ENCODE measurements at places on chromosomes 1 and 21.

DNA sequence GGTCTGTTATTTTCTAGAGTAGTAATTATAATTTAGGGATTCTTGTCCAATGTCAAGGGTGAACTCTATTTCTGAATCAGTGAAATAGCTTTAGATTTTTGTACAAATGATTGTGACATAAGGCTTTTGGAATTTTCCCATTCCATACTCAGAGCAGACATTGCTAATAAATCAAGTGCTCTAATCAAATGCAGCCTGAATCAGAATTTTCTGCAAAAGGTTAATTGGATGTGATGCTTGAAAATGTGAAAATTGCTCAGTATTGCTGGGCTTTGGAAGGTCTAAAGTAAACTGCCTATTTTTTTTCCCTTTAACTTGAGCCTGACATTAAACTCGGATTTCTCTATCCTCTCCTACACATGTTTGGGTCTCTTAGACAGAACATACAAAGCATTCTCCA lies 23.2 kb downstream of the SGIP1 start:
- DNase-seq: no peak

GRCh38 chr21:37575580-37575979 lies 209.0 kb downstream of the DYRK1A start:
- DNase-seq: no peak

GRCh38 chr1:56448529-56449300 lies 130.6 kb downstream of the PLPP3 start:
- DNase-seq: no peak

DNA sequence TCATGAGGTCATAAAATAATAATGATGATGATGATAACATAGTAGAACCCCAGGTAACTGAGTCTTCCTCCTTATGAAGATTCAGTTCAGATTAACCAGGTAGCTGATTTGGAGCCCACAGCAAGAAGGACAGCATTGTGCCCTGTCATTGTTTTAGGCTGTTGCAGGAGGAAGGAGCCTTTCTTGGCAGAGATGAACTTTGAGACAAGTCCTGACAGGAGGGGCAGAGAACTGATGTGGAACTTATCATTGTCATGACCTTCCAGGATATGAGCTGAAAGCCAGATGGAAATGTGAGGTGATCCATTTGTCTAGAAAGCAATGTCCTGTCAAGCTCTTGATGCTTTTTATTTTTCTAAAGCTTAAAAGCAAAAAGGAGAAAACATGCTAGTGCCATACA lies 132.6 kb upstream of the COA6 start:
- no peak for DNase-seq

DNA sequence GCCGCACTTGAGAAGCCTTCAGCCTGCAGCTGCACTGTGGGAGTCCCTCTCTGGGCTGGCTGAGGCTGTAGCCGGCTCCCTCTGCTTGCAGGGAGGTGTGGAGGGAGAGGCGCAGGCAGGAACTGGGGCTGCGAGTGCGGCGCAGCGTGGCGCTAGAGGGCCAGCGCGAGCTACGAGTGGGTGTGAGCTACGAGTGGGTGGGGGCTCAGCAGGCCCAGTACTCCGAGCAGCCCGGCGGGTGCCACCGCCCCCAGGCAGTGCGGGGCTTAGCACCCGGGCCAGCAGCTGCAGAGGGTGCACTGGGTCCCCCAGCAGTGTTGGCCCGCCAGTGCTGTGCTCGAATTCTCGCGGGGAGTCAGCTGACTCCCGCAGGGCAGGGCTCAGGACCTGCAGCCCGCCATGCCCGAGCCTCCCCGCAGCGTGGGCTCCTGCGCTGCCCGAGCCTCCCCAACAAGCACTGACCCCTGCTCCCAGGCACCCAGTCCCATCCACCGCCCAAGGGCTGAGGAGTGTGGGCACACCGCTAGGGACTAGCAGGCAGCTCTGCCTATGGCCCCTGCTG lies 1620.1 kb downstream of the BRINP3 start:
- DNase-seq: no peak

- no peak for DNase-seq
Observed at GRCh38 chr1:45886229-45886628, 82.8 kb downstream of the MAST2 start.

DNA sequence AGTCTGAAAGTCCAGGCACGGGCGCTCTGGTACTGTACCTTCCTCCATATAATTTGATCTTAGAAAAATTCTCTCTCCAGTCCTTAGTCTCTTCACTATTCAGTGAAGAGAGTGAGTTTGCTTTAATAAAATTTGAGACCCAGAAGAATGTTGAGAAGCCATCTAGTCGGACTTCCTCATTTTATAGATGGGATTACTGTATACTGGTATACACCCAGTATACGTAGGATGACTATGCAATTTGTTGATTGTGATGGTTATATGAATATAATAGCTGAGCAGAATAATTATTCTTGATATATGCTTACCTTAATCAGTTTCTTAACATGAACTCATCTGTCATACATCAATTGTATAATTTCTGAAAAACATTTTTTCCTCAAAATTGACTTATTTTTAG lies 328.0 kb upstream of the B3GALT2 start:
- no peak for DNase-seq

GRCh38 chr1:46130606-46131005 lies 1.8 kb downstream of the PIK3R3 start:
- DNase-seq: no peak

DNA sequence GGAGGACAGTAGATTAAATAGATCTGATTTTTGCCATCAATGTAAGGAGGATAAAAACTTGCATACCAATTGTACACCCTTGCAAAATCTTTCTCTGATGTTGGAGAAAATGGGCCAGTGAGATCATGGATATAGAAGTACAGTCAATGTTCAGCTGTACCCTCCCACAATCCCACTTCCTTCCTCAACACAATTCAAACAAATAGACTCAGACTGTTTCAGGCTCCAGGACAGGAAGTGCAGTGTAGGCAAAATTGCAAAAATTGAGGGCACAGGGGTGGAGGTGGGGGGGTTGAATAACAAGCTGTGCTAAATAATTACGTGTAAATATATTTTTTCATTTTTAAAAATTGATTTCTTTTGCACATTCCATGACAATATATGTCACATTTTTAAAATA lies 3.9 kb upstream of the IFI44 start:
- DNase-seq: no peak

DNA sequence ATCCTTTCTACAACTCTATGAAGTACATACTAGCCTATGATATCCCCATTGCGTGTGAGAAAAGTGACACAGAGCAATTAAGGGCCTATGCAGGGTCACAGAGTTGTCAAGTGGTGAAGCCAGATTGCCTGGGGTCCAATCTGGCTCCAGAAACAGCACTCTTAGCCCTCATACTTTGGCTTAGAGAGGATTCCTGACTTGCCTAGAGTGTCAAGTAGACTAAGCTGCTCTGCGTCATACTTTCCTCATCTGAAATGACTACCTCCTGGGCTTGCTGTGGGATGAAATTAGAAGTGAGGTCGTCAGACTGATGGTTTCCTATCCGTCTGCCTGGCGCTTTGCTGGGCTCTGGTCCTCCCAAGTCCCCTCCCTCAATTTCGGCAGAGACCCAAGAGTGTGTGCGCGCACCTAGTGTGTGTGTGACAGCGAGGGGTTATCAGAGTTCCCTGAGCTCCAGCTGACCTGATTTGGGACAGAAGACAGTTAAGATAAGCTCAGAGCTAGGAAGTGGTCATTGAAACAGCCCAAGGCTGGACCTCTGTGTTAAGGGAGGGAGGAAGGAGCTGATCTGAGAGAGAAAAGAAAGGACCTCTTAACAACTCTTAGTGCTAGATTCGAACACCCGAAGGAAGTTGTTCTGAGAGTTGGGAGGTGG lies 5.4 kb upstream of the NUAK2 start:
- no peak for DNase-seq

GRCh38 chr1:204828352-204828850 lies 42.3 kb upstream of the NFASC start:
- DNase-seq: no peak

DNA sequence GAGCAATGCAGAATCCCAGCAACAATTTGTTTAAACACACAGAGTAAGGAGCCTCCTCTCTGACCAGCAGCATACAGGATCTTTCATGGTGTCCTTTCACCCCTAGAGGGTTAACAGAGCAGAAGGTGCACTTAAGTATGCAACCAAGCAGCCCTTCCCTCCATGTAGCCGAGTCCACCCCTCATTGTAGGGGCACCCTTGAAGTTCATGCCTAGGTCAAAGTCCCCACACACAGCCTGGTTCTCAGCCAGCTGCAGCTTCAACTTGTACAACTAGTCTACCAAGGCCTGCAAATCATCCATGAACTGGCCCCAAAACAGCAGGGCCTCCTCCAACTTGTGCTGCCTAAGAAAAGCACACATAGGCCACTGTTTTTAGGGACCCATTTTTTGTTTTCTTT lies 7.0 kb upstream of the BMP8B start:
- no peak for DNase-seq

- DNase-seq: no peak
Observed at GRCh38 chr1:30649321-30649991, 73.9 kb downstream of the MATN1 start.

DNA sequence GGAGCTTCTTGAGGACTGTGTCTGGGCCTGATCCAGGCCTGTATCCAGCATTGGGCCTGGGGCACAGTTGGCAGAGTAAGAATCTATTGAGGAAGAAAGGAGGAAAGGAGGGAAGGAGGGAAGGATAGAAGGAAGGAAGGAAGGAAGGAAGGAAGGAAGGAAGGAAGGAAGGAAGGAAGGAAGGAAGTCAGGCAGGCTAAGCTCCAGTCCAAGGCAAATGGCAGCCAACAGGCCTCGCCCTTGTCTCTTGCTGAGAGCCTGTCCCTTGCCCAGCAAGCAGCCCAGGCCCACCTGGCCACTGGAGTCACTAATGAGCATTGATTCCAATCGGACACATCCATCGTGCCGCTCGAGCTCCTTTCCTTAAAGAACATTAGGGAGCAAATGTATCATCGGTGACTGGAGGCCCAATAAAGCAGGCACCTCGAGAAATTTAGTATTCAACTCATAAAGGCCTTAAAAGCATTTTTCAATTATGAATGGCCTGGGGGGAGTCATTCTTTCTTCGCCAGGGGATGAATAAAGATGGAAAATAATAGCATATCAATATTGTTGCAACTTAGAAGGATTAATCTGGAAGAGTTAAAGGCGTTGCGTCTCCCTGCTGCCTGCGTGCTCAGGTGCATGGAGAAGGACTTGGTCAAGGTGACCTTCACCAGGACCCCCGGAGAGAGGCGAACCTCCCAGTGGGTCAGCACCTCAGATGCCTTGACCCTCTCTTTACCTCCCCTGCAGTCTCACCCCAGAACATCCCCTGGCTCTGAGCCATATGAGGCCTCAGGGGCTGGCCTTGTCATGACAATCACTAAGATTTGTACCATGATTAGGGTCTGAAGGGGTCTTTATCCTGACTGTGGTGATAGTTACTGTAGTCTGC lies 144.5 kb upstream of the RUNX3 start:
- no peak for DNase-seq

- no peak for DNase-seq
Observed at GRCh38 chr1:233282582-233282886, 13.0 kb downstream of the PCNX2 start.

DNA sequence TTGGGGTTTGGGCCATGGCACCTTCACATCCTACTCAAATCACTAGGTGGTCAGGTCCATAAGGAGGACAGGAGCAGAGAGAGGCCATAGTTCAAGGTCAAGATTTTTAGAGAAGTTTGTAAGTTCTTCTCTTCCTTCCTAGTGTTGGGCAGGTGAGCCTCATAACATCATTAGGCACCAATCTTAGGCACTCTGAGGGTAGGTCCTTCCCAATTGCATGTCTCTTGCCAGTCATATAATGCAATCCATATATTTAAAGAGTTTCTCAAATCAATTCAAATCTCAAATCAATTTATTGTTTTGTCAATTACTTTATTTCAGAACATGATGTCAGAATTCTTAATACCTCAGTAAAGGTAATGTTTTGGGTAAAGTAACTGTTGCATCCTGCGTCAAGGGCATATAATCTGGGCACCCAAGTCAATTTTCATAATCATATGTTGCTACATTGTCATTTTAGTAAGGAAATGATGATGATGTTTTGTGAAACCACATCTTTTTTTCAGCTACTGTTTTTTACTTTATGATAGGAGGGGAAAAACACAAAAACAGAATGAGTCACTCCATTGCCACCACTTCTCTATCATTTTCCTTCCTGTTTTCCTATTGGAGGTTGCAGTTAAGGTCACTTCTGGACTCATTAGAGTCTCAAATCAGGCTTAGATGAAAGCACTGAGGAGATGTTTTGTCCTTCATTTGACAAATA lies 122.7 kb downstream of the UCHL5 start:
- DNase-seq: no peak

GRCh38 chr1:233673261-233673946 lies 59.5 kb downstream of the KCNK1 start:
- DNase-seq: no peak

GRCh38 chr1:184903111-184903692 lies 71.1 kb downstream of the NIBAN1 start:
- no peak for DNase-seq

- no peak for DNase-seq
Observed at GRCh38 chr1:63718541-63718970, 55.3 kb upstream of the ROR1 start.

GRCh38 chr1:211965108-211965805 lies 70.1 kb downstream of the INTS7 start:
- no peak for DNase-seq

DNA sequence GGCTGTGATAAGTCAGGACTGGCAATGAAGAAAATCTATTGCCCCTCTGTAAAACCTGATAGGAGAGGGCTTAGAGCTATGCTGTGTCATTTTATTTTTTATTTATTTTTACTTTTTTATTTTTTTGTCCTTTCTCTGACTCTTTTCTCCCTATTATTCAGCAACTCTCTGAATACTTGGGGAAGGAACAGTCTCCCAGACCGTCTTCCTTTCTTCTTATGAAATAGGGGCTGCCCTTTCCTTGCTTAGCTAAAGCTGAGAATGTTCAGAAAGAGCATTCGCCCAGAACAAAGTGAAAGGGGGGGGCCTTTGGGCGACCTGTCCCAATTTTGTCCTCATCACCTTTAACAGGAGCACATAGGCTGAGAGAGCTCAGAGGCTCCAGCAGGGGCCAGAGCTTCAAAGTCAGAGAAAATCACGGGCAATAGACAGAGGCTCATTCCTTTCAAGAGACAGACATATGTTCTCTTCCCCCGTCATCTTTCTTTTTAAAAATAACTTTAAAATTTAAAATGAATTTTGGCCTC lies 80.9 kb downstream of the RNF220 start:
- DNase-seq: no peak

DNA sequence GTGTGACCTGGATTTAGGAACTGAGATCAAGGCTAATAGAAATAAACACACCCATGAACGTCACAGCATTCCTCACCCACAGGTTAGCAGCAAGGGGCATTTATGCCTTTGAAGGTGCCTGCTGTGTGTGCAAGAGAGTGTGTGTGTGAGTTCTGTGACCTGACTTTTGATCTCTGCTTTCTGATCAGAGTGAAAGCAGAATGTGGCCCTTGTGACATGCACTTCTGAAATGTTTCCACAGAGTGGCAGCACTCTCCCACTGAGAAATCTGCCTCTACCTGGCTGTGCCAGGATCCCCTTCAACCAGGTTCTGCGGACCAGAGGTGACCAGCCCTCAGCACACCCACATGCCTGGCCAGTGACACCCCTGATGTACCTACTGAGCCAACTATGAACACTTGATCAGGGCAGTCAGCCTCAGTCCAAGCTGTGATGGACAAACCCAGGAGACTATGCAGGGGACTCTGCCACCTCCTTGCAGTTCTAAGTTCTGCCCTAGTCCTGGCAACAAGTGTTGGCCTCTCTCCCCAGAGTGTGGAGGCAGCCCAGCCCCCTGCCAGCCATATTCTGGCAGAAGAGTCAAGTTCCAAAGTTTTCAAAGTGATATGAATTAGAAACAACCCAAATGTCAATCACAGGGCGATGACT lies 41.0 kb downstream of the RXRG start:
- DNase-seq: no peak

GRCh38 chr21:28944296-28944695 lies 48.4 kb downstream of the LTN1 start:
- no peak for DNase-seq

All from cortex of kidney (tissue), 1 donor.